Activated gamma-delta T cell treated with Interleukin-2 at 50 U/mL for 16 hours (primary cell): ENCODE measurements at places on chromosomes 6 and 20.
A peak's percentile ranks its signal among the peaks of the same experiment; 100 is the strongest.

GRCh38 chr20:10972219-10972860, 298.5 kb upstream of the JAG1 start:
- no peak for DNase-seq

DNA sequence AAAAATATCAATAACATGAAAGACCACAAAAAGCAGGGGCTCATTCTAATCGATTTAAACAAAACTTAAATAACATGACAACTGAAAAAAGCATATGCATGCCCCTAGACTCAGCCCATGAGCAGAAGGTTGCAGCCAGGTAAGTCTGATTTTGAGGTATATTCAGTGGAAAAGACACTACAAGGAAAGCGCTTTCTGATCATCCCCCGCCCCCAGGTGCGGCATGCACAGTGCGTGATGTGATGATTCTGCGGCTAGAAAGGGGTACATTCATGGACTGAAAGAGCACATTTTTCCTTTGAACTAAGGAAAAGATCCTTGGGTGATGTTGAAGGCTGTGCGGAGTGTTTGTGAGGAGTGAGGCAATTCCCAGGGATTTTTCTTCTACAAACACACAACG, 16.9 kb upstream of the FOXC1 start:
- no peak for DNase-seq

DNA sequence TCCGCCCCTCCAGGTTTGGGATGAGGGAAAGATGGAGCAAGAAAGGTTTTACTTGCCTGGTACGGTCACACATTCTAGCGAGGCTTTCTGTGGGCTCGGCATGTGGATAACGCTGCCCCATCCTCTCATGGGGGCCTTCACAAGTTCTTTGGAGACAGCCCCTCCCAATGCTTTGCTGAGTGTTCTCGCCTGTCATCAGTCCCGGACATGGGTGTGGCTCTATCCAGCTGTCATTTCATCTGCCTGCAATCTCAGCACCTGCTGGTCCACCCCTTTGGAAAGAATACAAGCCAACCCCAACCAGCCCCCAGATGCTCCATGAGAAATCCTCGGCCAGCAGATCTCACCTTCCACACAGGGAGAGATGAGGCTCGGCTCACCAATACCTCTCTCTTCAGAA, 30.3 kb upstream of the MDGA1 start:
- no peak for DNase-seq

- no peak for DNase-seq
These were observed 393.5 kb downstream of the LAMA2 start for GRCh38 chr6:129276461-129276860.

GRCh38 chr20:51697096-51697826, 70.9 kb downstream of the ATP9A start:
- no peak for DNase-seq

DNA sequence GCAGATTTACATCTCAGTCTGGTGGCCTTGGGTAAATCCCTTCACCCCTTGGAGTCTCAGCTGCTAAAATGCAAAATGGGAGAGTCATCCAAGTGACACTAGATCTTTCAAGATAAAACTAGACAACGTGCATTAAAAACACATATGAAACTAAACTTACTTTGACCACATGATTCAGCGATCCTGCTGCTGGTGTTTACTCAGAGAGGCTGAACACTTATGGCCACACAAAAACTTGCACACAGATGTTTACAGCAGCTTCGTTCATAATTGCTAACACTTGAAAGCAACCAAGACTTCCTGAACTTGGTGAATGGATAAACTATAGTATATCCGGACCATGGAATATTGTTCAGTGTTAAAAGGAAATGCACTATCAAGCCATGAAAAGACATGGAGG, 55.3 kb upstream of the GPR6 start:
- DNase-seq = no peak

GRCh38 chr20:61529354-61529753, 277.3 kb downstream of the CDH4 start:
- no peak for DNase-seq

DNA sequence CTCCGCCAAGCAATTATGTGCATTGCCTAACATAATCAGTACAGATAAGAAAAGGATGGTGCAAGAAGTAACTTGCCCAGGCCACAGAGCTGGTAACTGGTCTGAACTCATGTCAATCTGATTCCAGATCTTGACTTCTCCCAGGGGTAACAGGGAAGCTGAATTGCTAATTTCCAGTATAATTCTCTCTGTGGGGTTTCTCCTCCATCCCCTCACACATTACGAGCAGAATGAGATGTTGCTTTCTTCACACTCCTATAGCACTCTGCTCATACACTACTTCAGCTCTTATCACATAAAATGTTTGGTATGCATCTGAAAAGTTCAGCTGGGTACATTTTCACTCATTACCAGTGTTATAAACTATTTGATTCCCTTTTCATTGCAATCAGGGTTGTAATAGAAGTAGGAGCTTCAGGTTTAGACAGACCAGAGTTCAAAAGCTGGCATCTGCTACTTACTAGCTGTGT, 24.0 kb upstream of the LRRC1 start:
- DNase-seq = no peak

DNA sequence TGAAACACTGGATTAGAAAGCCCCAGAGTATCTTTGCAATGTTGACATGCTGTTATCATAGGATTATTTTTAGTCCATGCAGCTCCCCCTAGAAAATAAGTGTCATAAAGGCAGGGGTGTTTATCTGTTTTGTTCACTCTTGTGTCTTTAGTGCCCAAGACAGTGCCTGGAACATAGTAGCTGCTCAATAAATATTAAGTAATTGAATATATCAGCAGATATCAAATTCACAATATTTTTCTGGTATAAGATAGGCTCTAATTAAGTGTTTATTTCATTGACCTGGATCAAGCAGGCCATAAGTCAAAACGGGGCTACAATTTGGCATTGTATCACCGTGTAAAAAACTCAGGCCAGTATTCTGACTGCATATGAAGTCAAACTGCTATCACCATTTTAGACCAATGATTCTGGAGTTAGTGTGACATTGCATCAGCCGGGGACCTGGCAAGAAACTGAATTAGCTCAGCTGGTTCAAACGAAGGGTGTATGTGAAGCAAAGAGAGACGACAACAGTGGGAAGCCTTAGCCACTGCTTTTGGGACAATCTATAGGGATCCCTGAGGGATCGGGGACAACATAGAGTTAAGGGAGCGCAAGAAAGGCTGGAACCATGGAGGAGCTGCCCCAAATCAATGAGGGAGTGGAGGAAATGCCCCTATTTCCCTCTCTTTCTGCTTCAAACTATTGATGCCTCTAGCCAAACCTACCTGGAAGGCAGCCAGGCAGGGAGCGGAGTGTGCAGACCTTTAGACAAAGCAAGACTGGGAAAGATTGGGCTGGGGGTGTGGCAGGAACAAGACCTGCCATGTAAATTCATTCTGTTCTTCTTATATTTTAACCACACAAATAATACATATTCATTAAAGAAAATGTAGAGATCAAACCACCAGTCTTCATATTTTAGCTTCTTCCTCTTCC, 112.2 kb downstream of the PLEKHG1 start:
- DNase-seq = no peak

GRCh38 chr20:64057628-64058498, 5.1 kb upstream of the TCEA2 start:
- peak; percentile 79 for DNase-seq

DNA sequence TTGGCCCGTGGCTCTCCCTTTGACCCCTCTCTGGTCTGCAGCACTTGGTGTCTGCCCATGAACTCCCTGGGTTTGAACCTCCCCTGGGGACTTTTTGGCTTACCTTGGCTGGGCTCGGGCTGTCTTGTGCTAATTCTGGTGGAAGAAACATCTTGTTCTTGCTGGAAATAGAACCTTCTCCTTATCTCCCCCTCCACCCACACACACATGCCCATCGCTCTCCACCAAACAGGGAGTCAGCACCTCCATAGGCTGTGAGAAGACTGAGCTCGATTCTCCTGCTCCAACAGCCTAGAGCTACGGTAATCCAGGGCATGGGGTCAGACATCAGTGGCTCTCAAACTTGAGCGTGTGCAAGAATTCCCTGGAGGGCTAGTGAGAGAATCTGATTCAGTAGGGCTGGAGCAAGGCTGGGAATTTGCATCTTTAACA, 114.4 kb upstream of the SLC22A23 start:
- DNase-seq = no peak

DNA sequence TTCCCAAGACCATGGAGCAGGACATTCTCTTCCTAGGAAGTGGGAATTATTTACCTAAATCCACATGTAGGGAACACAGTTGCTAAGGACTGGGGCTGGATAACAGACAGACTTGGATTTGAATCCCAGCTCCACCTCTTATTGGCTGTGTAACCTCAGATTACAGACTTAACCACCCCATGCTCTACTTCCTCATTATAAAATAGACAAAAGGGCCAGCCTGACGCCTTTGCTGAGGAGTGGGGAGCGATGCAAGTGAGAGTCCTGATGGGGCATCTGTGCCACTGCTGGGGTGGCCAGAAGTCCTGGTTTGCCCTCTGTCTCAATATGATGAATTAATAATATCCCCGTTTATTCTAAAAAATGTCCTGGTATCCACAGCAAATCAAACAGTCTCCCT, 46.8 kb downstream of the SPATA2 start:
- no peak for DNase-seq
